ENCODE measurements at places on chromosomes 6 and 20.
A peak's percentile ranks its signal among the peaks of the same experiment; 100 is the strongest.

GRCh38 chr20:45801851-45802250 is 10.1 kb downstream of the DNTTIP1 start:
- no peak for DNase-seq

DNA sequence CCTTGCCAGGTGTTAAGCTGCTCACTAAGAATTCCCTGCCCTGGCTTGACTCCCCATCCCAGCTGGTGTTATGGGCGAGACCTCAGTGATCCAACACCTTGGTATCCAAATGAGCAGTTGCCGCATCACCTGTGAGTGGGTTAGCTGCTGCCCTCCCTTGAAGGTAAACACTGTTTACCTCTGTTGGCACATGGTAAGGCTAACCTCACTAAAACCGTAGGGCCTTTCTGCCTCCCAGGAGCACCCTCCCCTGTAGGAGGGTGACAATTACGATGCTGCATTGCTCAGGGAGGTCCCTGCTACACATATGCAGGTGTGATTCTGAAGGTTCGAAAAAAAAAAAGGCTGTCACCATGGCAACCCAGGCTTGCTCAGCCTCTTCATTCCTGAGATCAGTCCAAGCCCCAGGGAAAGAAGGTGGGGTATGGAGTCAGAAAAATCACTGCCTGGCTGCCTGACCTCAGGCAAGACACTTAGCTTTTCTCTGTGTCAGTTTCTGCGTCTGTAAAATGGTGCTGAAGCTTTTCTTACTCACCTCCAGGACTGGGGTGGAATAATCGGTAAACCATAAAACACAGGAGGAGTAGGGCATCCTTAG is 19.5 kb downstream of the PNPLA1 start:
- no peak for DNase-seq

GRCh38 chr6:72825315-72825911 is 203.5 kb downstream of the KCNQ5 start:
- no peak for DNase-seq

- no peak for DNase-seq
Observed at GRCh38 chr6:156948807-156949206, 171.6 kb downstream of the ARID1B start.

GRCh38 chr6:146041282-146041681 is 12.4 kb downstream of the GRM1 start:
- no peak for DNase-seq

DNA sequence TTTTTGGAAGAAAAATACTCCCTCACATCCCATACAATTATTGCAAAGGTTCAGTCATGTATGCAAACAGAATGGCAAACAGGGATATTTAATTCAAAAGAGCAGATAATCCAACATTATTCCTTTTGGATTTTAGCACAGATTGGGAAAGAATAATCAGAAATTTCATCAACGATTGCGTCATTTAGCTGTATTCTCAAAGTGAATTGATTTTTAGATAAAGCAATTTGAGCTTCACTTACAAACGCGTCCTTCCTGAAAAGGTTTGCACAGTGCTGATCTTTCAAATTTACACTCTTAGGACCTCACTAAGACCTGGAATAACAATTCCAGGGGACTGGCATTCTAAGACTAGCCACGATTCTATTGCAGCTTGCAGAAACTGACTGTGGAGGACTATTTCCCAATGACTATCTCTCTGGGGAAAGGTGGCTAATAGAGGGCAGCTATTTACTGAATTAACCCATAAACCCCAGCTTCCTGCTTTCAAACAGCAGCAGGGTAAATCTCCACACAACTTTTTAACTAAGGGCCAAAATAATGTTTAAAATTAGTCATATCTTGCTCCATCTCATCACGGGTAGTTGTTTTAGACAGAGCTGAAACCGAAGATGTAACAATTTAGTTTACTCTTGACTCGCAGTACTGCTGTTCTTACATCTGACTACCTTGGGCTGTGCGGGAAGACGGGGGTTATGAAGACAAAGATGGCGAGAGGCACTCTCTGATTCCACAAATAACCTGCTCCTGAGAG is 131.2 kb upstream of the FAM184A start:
- DNase-seq: no peak

GRCh38 chr6:111810294-111811131 is 62.7 kb downstream of the FYN start:
- peak; percentile 24 for DNase-seq

GRCh38 chr6:20876036-20876435 is 341.8 kb downstream of the CDKAL1 start:
- no peak for DNase-seq

DNA sequence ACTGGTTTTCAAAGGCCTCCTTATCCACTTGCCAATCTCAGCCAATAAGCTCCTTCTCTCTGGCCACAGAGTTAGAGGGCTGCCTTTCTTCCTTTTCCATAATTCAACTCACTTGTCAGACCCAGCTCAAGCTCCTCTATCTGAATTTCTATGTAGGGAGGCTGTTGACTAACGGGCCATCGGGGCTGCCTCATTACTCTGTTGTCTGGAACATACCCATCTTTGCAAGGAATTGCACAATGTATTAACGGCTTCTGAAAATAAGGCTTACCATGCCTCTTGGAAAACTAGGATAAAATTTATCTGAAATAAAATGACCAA is 28.5 kb upstream of the KIF6 start:
- no peak for DNase-seq

DNA sequence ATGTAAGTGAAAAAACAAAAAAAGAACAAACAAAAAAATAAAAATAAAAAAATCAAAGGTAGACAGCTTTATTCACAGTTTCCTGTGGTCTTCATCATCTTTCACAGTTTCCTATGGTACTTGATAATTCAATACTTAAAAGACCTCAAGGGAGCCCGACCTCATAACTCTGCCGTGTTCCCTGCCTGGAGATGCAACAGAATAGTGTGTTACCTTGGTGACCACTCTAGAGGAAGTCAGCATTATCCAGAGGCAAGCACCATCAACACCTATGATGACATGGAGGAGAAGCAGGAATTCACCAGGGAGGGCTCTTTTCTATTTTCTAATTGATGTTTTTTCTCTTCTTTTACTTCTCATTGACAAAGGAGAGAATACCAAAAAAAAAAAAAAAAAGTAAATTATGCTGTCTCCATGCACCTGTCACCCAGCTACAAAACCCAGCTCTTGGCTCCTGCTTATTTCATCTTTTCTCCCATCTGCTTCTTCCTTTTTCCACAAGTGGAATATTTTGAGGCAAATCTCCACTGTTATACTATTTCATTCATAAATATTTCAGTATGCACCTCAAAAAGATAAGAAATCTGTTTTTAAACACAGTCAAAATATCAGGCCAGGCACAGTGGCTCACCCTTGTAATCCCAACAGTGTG is 95.8 kb upstream of the STXBP5 start:
- no peak for DNase-seq

DNA sequence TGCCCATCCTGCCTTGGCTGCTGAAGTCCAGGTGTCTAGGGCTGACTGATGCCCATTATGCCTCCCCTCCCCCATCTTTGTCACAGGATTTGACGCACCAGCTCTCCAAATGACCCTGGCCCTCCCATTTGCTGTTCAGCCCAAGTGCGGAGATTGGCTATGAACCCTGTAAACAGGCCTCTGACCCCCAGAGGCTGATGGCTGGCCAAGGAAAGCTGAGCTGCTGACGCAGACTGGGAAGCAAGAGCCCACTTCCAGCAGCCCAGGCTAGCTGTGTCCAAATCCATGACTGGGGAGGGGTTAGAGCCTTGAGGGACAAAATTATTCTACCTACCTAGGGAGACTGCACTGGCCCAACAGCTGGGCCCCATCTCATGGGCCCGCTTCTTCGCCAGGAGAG is 797 bp upstream of the GNRH2 start:
- DNase-seq: no peak

GRCh38 chr6:36544228-36544627 is 3.1 kb downstream of the STK38 start:
- DNase-seq: peak; percentile 69

DNA sequence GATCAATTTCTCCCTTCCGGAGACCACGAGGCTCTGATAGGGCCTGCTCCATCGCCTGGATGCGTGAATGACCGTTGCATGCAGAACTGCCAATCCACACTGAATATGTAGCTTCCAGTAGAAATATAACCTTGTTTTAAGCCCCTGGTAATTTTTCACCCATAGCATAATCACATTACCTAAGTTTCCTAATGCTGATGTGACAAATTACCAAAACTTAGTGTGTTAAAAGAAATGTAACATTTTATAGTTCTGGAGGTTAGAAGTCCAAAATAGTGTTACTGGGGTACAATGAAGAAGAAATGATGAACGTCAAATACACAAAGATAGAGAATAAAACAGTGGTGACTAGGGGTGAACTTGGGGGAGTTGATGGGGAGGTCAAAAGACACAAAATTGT is 22.0 kb upstream of the SIRPD start:
- no peak for DNase-seq

DNA sequence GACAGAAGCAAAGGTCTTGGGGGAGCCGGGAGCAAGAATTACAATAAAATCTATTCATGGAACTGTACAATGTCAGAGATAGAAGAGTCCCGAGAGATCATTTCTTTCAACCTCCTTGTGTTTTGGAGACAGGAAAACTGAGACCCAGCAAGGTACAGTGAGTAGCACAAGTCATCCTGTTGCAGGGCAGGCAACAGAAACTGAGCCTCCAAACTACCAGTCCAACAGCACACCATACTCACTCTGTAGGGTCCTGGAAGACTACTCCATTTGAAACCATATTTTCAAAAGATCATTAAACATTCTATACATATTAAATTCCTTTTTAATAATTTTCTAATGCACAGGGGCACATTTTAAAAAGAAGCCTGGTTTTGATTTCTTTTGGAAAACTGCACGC is 14.4 kb downstream of the ATXN1 start:
- no peak for DNase-seq

GRCh38 chr6:150929416-150929815 is 63.9 kb downstream of the MTHFD1L start:
- DNase-seq: no peak

DNA sequence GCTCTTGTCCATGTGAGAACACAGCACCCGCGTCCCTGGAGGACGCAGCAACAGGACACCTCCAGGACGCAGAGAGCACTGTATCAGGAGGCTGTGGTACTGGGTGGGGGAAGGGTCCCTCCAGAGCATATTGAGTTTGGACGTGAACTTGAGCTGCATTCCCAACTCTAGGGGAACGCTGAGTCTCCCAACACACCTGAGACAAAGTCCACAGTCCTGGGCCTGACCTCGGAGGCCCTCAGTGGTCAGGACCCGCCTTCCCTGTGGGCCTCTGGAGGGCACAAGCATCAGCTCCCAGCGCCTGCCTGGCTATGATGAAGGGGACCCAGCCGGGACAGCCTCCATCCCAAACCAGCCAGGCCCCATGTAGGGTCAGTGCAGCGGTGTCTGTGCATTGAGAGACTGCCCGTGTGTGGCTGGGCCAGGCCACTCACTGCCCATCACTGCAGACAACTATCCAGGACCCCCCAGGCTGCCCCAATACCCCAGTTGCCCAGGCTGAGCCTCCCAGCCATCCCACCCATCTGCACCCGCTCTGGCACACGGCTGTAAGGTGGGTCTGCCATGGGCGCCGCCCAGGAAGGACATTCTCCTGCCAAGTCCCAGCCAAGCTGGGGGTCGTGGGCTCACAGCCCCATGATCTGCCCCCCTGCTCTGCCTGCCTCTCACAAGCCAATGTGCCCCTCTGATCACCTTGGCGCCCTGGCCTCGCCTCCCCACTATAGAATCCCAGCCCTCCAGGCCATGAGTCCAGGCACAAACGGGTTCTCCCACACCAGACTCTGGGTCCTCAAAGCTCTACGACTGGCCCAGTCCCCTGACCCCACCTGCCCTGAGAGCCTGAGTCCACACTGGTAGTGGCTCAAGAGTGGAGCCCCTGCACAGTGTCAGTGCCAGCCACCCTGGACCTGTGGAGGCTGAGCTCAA is 115.7 kb downstream of the TAF4 start:
- DNase-seq: no peak

DNA sequence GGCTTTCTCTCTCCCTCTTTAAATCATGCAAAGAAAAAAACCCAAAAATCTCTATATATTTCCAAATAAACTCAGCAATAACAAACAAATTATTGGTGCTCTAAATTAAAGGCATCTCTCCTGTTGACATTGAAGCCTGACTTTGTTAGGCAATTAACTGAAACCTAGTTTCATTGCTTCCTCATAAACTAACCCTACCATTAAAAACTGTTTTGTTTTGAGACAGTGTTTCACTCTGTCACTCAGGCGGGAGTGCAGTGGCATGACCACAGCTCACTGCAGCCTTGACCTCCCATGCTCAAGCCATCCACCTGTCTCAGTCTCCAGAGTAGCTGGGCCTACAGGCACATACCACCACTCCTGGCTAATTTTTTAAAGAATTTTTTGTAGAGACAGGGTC is 34.9 kb downstream of the PIGU start:
- DNase-seq: no peak

- no peak for DNase-seq
Observed at GRCh38 chr6:168016176-168016620, 18.7 kb downstream of the KIF25 start.

Measured in CD4-positive, alpha-beta T cell treated with Interleukin-6 at 100 ng/mL for 8 hours (primary cell).